H4 (cell line): ENCODE measurements at places on chromosomes 12 and 14. TPM values are rescaled to one million over a fixed set of nuclear protein-coding genes. Genes with fewer than 3 reads are reported as not detected.

DNA sequence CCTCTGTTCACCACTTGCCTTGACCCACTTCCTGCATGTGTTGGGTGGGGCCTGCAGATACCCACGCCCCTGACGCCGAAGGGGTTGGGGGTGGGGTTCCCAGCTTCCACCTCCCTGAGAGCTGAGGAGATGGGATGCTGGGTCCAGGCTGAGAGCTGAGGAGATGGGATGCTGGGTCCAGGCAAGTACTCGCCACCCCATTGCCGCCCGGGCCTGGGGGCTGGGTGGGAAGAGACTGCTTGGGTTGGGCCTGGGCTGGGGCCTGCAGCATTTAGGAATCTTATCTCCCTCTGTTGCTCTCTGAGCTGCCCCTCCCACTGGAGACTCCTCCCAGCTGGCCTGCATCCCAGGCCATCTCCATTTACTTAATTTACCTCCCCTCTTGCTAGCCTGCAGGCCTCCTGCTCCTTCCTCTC lies 17.4 kb downstream of the TEAD4 start:
- DNase-seq = no peak

DNA sequence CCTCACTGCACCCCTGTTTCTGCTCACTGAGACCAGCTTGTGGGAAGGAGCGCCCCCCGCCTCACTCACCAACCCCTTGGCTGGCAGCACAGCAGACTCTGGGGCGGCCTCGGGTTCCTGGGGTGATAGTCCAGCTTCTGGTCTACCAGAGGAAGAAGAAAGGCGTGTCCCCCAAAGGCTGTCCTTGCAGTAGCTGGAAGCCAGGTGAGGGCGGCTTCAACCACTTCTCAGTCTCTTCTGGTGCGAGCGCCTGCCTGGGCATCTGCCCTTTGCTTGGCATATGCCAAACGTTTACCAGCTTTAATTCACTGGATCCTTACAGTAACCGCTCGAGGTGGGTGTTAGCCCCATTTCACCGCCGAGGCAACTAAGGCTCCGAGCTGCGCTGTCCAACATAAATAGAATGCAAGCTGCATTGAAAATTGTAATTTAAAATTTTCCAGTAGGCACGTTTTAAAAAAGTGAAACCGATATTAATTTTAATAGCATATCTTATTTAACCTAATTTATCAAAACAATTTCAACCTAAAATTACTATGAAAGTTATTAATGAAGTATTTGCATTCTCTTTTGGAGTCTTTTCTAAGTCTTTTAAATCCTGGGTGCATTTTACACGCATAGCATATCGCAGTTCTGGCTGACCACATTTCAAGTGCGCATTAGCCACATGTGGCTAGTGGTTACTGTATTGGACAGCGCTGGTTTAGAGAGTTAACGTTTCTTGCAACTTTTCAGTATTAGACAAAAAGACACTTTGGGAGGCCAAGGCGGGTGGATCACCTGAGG lies 872 bp downstream of the FAM177A1 start:
- DNase-seq = peak; percentile 27

DNA sequence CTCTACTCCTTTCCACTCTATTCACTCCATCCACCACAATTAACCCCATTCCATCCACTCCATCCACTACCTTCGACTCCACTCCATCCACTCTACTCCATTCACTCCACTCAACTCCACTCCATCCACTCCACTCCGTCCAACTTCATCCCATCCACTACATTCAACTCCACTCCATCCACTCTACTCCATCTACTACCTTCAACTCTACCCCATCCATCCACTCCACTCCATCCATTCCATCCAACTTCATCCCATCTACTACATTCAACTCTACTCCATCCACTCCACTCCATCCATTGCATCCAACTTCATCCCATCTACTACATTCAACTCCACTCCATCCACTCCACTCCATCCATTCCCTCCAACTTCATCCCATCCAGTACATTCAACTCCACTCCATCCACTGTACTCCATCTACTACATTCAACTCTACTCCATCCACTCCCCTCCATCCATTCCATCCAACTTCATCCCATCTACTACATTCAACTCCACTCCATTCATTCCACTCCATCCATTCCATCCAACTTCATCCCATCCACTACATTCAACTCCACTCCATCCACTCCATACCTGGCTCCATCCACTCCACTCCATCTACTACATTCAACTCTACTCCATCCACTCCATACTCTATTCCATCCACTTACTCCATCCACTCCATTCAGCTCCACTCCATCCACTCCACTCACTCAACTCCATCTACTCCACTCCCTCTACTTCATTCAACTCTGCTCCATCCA lies 16.4 kb downstream of the HNF1A start:
- no peak for DNase-seq

Gene PIWIL1
- 0.06 and 0.08 TPM in 2 replicates for total RNA-seq

Gene KLRC1
- total RNA-seq = not detected in 2 replicates

DNA sequence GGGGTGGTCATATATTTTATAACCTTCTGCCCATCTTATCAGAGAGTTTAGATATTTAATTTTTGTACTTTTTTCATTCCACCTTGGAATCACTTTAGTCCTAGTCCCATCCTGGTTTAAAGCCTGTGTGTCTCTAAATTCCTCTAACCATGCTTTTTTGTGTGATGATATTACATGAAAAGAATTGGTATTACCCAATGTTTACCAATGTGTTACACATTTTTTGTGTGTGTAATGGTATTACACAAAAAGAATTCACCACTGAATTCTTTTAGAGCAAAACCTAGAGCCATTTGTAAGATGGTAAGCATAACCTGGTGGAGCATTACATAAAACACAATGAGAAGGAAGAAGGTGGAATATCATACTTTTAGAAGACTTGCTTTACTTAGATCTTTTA lies 77.5 kb downstream of the FAR2 start:
- DNase-seq = no peak

- DNase-seq = no peak
Measured at GRCh38 chr14:100734031-100734990, 7.6 kb downstream of the DLK1 start.

GRCh38 chr12:88108021-88108420 lies 33.9 kb downstream of the CEP290 start:
- DNase-seq = no peak

Gene KLRC2
- total RNA-seq = 0.23 TPM in 1 of 2 replicates, not detected in the other

Gene ASB2
- not detected in 2 replicates for total RNA-seq

Gene TBC1D30
- total RNA-seq = 0.66 and 1.5 TPM in 2 replicates

Gene BIN2
- total RNA-seq = not detected in 2 replicates

DNA sequence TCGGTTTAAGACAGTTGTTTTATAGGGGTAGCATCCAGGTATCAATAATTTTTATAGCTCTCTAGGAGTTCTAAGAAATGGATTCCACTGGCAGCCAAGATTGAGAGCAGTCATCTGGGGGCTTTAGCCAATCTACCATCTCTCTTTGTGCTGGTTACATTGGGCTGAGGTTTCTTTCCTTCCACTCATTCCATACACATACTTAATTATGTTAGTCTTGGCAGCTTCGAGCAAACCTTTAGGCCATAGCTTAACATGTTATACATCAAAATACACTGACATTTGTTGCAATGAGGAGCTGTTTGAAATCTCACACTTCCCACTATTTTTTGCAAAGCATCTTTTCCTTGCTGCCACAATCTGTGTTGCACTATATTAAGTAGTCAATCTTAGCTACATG lies 63.1 kb downstream of the ARMH4 start:
- DNase-seq = no peak

DNA sequence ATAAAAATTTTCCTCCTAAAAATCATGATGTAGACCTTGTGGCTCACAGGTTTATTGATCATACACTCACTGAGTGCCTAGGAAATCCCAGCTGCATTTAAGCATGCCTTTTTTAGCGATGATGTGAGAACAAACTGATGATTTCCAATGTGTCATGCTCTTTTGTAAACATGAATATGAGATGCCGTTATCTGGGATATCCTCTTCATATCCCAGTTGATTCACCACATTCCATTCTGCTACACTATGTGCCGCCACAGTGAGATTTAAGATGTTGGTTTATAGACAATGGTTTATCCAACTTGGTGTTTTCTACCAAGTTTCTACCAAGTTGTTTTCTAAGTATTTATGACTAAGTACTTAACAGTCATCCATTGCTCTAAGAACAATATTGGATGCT lies 5.2 kb downstream of the OR4E1 start:
- peak; percentile 39 for DNase-seq

Gene MTHFD1
- 38.0 and 57.8 TPM in 2 replicates for total RNA-seq

- DNase-seq = no peak
Measured at GRCh38 chr14:100173353-100173752, 13.9 kb upstream of the DEGS2 start.

DNA sequence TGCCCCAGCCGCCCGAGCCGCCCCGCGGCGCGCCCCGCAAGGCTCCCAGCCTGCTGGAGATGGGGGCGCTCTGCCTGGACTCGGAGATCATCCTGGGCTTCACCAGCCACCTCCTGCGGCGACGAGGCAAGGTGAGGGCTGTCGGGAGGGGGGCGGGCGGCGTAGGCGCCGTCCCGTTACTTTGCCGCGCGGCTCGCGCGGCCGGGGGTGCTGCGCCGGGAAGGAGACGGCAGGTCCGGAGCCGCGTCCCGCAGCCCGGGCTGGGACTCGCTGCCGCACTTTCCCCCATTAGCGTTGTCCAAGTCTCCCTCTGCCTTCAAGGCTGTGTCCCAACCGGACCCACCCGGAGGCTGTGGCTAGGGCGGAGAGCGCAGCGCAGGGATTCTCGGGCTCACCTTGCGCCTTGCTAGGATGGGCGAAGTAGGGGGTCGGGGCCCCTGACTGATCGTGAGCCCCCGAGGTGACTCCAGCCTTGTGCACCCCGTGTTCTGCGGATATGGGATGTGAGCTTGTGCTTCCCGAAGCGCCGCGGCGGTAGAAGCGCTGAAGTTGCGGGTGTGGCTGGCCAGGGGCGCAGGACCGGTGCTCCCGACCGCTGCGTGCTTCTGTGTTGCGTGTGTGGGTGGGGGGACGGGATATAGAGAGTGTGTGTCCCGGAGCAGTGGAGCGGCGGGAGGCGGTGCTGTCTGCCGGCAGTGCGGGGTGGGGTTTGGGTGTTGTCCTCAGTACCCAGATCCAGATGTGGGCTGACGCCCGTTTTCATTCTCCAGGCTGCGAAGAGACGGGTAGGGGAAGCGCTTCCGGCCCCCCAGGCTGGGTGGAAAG lies 1.7 kb upstream of the KIF26A start:
- DNase-seq = no peak

- no peak for DNase-seq
Measured at GRCh38 chr12:132535019-132535418, 45.1 kb downstream of the FBRSL1 start.

- no peak for DNase-seq
Measured at GRCh38 chr14:38385836-38386235, 129.9 kb upstream of the CLEC14A start.

DNA sequence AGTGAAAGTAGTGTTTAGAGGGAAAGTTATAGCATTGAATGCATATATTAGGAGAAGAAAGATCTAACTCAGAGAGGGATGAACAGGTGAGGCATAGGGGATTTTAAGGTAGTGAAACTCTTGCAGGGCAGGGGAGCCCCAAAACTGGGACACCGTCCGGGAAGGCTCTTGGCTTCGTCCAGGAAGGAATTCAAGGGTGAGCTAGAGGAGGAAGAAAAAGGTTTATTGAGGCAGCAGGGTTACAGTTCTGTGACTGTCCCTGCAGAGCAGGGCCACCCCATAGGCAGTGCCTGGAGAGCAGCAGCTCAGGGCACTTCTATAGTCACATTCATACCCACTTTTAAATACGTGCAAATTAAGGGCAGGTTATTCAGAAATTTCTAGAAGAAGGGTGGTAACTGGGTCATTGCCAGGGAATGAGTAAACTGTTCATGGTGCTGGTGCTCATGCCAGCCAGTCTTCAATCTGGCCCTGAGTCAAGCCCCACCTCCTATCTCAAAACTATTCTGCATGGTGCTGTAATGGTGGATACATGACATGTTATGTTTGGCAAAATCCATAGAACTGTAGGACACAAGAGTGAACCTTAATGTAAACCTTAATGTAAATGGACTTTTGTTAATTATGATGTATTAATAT lies 1.2 kb upstream of the OAS1 start:
- DNase-seq = no peak

- no peak for DNase-seq
Measured at GRCh38 chr12:83763425-83763824, 1076.7 kb downstream of the TMTC2 start.

Gene GPR137C
- 0.49 and 0.89 TPM in 2 replicates for total RNA-seq

Gene CCDC198
- total RNA-seq = not detected in 2 replicates

GRCh38 chr12:80299976-80300375 lies 144.1 kb upstream of the PTPRQ start:
- DNase-seq = no peak

DNA sequence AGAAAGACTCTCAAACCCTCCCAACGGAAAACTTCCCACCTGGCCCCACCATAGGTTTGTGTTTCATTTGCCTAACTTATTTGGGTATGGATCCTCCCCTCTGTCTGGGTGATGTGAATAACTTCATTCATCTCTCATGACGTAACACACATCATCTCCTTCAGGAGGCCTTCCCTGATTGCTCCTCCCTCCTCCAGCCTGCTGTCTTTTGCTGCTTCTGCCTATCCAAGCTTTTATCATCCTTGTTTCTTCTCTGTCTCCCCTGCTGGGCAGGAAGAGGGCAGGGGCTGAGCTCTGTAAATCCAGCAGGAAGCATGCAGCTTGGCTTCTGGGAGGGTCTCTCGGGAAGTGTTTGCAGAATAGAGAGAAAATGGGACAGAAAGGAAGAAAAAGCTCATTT lies 766.0 kb upstream of the TBX3 start:
- DNase-seq = no peak

DNA sequence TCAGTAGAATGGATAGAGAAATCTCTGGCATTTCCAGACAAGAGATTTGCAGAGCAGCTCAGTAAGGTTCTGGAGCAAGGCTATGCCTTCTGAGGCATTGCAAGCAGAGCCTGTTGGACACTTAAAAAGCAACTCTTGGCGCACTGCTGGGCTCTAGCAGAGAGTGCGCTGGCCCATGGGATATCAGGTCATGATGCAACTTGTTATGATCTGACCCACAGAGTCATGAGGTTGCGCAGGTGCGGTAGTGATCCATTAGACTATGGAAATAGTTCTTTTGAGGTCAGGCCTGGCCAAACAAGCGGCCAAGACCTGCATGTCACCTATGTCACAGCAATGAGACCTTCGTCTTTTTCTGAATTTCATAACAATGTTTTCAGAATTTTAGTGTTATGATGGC lies 168.6 kb downstream of the TMTC3 start:
- no peak for DNase-seq

DNA sequence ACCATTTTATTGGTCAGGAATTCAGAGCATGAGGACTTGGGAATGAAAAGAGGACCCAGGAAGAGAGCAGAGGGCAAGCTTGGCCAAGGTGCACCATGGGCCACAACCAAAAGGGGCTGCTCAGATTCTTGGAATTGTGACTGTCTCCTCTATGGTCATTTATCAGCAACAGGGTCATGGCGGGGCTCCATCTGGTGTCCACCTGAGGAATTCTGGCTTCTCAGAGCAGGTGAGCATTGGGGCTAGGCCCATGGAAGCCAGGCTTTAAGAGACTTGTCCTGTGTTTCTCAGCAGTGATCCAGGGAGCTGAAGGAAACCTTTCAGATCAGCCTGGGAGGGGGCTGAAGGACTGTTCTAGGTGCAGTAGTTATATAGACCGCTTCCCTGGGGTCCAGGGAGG lies 2.6 kb upstream of the RIN3 start:
- no peak for DNase-seq
